ENCODE measurements at places on chromosomes 5 and 9. TPM values are rescaled to one million over a fixed set of nuclear protein-coding genes. Genes with fewer than 3 reads are reported as not detected.
A peak's percentile ranks its signal among the peaks of the same experiment; 100 is the strongest.

The PCSK5 gene
- polyA plus RNA-seq = 17.3 TPM

GRCh38 chr5:175821790-175822211, 49.6 kb upstream of the CPLX2 start:
- H3K36me3 ChIP-seq = no peaks in the 10 kb centered on the region
- no peaks in the 10 kb centered on the region for H3K27me3 ChIP-seq
- H3K4me1 ChIP-seq = no peaks in the 10 kb centered on the region
- no peak for DNase-seq

The C9 gene
- polyA plus RNA-seq = not detected

The CARTPT gene
- not detected for polyA plus RNA-seq

The DDX4 gene
- polyA plus RNA-seq = not detected

DNA sequence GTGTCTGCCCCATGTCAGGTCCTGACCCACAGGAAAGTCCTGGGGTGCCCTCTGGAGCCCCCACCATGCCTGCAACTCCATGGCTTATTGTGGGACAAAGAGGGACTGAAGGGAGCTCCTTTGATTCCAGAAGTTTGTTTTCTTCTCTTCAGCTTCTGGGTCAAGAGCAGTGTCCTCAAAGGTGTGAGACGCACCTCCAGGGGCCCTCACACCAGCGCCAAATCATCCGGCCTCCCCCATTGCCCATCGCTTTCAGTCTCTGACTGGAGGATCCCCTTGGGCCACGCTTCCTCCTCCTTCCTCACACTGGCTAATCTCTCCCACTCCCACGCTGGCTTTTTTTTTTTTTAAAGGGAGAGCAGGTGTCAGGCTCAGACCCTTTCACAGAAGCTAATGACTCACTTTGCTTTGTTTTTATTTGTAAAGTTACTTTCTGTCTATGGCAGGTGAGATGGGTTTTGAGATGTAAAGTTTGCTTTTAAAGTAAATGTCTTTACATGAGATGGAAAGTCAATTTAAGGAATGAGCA, 16.7 kb downstream of the CDHR2 start:
- DNase-seq = no peak
- no peaks in the 10 kb centered on the region for H3K36me3 ChIP-seq
- H3K4me3 ChIP-seq = no peak overlapping the region

DNA sequence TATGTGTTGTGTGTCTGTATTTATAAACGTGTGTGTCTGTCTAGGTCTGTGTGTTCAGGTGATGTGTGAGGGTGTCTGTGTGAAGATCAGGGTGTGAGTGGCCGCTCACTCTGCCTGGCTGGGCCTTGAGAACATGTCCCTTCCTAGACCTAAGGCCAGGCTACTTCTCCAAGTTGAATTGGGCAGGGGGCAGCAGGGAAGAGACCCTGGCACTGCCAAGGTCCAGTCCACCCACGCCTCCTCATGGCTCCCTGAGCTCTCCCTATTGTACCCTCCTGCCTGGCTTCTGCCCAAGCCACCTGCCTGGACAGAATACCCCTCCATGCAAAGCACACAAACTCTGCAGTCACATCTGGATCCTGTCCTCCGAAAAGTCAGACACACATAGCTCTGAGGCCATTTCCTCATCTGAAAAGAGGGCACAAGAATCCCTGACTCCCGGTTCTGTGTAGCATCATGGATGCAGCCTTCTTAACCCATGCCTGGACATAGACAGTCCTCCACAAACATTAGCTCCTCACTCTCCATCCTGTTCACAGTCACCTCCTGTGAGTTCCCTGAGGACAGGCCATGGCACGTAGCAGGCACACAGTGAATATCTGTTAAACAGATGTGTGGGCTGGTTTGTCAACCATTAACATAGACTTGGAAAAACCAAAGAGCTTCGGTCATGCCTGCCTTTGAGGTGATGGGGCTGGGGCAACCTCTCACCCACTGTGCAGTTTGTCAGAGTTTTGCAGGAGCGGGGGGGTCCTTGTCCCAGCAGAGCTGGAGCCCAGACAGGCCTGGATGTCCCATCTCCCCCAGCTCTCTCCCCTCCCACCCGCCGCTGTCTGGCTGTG, 167.8 kb upstream of the MVB12B start:
- no peaks in the 10 kb centered on the region for H3K27me3 ChIP-seq
- DNase-seq = no peak
- no peak overlapping the region for H3K4me3 ChIP-seq
- no peak overlapping the region for H3K27ac ChIP-seq
- H3K36me3 ChIP-seq = no peaks in the 10 kb centered on the region

The CREBRF gene
- 67.5 TPM for polyA plus RNA-seq

DNA sequence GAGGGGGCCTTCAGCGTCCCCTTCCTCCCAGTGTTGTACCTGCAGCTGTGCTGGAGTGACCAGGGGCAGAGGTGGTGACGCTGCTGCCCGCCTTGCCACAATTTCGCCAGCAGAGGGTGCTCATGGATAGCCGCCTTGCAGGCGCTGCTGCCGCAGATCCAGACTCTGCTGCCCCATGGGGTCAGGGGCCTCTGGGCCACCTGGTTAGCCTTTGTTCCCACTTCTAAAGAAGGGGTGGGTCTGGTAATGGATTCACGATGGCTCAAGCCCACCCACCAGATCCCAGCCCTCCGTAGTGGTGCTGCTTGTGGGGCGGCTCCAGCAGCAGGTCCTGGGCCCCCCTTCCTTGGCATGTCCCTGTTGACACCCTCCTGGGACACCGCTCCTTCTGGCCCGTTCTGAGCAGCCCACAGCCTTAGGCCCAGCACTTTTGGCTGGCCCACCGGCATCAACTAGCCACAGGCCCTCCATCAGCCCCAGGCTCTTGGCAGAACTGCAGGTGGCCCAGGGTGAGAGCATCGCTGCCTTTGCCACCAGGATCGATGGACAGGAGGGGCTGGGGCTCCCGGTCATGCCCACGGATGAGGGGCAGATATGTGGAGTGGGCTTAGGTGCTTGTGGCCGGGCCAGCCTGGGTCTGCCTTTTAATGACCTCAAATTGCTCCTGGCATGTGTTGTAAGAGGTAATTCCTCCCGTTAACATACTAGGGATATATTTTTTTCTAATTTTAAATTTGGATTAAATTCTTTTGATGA, 57.2 kb downstream of the COL5A1 start:
- no peaks in the 10 kb centered on the region for H3K4me1 ChIP-seq
- H3K27ac ChIP-seq = no peak overlapping the region
- H3K36me3 ChIP-seq = no peaks in the 10 kb centered on the region
- DNase-seq = peak; percentile 22
- H3K27me3 ChIP-seq = no peaks in the 10 kb centered on the region
- no peak overlapping the region for H3K4me3 ChIP-seq

The SPARC gene
- not detected for polyA plus RNA-seq

The SPRY4 gene
- not detected for polyA plus RNA-seq

DNA sequence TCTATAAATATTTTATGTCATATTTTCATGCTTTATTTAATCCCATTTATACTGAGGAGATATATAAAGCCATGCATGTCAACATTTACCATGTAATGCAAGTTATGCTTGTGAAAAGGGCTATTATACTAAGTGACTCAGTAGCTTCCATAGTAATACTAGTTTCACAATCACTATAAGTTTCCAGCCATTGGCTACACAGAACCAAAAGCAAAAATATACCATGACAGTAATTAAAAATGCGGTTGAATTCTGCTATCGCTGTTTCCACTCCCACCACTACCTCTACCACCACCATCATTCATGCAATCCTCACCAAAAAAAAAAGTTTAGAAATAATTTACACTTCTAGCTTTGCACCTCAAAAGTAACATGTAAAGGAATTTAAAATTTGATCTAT, 60.2 kb downstream of the MLLT3 start:
- H3K4me3 ChIP-seq = no peak overlapping the region
- no peaks in the 10 kb centered on the region for H3K36me3 ChIP-seq
- H3K4me1 ChIP-seq = peaks cover 11% of the 10 kb centered on the region
- no peak overlapping the region for H3K27ac ChIP-seq

DNA sequence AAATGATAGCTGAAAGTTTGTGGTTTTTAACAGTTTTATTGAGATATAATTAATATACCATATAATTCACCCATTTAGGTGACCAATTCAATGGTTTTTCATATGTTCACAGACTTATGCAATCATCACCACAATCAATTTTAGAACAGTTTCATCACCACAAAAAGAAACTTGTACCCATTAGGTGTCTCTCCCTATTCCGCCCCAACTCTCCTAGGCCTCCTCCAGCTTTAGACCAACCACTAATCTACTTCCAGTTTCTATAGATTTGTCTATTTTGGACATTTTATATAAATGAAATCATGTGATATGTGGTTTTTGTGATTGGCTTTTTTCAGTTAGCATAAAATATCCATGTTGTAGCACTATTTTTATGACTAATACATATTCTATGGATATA, 38.6 kb downstream of the YTHDC2 start:
- H3K27ac ChIP-seq = no peak overlapping the region
- no peak overlapping the region for H3K4me3 ChIP-seq
- DNase-seq = no peak
- no peaks in the 10 kb centered on the region for H3K27me3 ChIP-seq
- H3K4me1 ChIP-seq = no peaks in the 10 kb centered on the region

DNA sequence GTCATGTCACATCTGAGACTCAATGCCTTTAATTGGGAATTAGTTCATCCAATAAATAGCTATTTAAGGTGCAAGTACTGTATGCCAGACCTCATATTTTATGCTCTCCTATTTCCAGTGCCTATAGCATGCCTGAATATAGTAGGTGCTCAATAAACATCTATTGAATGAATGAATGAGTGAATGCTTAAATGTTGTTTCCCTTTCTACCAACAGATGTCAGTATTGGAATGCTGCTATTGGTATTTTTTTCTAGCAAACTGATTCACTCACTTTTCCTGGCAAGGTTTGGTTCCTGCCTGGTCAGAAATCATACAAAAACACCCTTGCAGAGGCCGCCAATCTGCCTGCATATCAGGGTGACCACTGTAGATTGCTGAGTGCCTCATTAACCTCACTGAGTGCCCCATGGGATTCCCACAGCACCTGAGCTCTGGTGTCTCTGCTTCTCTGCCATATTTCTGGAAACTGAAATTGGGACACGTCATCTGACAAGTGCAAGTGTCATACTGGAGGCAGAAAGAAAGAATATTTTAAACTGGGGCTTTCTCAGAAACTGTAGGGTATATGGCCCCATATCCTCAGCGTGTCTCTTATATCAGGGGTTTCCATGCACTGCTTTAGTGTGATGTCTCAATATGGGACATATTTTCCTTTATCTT, 359.7 kb downstream of the TRIM32 start:
- H3K36me3 ChIP-seq = no peaks in the 10 kb centered on the region
- no peak overlapping the region for H3K4me3 ChIP-seq
- no peaks in the 10 kb centered on the region for H3K27me3 ChIP-seq
- no peaks in the 10 kb centered on the region for H3K4me1 ChIP-seq
- H3K27ac ChIP-seq = no peak overlapping the region

DNA sequence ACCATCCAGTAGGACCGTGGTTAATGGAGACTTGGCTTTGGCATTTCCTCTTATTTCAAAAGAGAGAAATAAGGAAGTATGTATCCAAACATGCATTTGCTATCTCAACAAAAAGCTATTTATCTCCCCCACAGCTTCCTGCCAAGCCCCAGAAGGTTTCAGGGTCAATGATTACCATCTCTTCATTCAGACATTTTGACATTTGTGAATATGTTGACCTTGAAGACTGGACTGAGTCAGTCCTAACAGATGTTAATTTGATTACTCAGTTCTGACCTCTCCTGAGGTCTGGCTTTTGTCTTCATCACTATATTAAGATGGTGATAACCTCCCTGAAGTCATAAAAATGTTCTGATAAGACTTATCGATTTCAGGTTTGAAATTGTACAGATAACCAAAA, 479.4 kb downstream of the AGTPBP1 start:
- no peaks in the 10 kb centered on the region for H3K36me3 ChIP-seq
- H3K27ac ChIP-seq = no peak overlapping the region
- no peak overlapping the region for H3K4me3 ChIP-seq
- H3K4me1 ChIP-seq = no peaks in the 10 kb centered on the region
- DNase-seq = no peak
- H3K27me3 ChIP-seq = no peaks in the 10 kb centered on the region

Data from naive thymus-derived CD4-positive, alpha-beta T cell (primary cell).